ENCODE measurements at places on chromosomes 2 and 18.

DNA sequence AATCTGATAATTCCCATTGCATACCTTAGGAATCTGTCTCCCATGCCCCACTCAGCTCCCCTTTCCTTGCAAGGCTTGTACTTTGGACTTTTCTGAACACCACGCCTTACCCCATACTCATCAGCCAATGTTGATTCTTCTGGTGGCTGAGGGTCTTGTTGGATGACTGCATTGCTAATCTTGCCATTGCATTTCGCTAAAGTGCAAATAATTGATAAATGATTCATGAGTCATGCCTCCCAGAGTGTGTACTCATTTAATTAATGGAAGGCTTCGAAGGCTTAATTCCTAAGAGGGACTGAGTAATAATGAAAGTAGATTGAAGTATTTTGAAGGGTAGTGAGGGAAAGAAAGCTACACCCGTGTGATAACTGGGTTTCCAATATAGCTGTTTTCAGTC is 28.0 kb upstream of the PPP1R1C start:
- no peak for DNase-seq

GRCh38 chr18:48551100-48551499 is 12.3 kb downstream of the CTIF start:
- no peak for DNase-seq

GRCh38 chr2:169260246-169260645 is 102.1 kb downstream of the LRP2 start:
- DNase-seq, result no peak

DNA sequence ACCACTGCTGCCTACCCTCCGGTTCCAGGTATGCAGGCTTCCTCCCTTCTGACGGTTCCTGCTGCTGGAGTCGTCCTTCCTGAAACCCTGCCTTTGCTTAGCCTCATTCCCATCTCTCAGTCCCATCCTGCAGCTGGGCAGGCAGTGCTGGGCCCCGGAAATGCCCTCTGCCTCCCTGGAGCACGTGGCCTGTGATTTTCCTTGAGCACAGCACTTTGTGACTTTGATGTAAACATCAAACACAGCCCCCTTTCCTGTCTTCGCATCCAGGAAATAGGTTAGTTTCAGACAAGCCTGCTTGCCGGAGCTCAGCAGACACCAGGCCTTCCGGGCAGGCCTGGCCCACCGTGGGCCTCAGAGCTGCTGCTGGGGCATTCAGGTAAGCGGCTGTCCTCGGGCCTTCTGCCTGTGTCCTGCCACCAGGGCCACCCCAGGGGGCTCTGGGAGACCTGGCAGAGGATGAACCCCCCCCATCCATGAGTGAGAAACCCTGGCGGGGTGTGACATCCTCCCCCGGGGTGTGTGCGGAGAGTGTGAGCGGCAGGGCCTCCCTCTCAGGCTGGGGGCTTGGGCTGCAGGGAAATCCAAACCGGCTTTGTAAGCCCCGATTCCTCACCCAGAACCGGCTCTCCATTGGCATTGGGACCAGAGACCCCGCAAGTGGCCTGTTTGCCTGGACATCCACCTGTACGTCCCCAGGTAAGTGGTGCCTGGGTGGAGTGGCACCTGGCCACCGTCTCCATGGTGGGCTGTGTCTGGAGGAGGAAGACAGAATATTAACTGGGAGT is at the start of gene ZAP70:
TSS of gene ZAP70 (plus strand) at position 281 of the 788 bp plus-strand sequence. CDS start 10,461 bp downstream, outside the sequence.
- DNase-seq, result no peak

DNA sequence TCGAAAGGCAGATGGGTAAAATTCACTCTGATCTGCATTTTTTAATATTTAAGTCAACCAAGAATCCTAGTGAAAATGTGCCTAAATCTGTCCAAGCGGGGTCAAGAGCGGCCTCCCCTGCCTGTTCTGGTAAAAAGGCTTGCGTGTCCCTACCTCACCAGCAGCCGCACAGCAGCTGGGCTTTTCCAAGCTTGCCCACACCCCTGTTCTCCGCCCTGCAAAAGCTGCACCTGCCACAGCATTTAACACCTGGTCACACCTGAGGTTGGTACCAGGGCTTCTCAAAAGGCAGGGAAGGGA is 25.8 kb upstream of the TMEM182 start:
- DNase-seq, result no peak

GRCh38 chr2:241935314-241935713 is 65.8 kb downstream of the RTP5 start:
- no peak for DNase-seq

- no peak for DNase-seq
Observed at GRCh38 chr2:164368896-164369295, 252.4 kb downstream of the GRB14 start.

DNA sequence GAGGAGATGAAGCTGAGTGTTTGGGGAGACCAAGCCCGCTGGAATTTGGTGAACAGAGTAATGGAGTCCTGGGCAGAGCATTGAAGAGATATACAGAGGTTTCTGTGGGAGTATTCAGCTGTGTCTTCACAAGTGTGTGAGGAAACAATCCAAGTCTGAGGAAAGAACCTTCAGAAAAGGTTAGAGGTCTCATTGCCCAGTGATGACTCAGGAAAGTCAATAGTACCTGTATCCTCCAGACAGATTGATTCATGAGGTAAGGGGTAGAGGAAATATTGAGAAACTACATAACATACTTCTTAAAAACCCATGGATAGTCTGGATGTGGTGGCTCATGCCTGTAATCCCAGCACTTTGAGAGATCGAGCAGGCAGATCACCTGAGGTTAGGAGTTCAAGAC is 392.3 kb downstream of the GALNT13 start:
- no peak for DNase-seq

DNA sequence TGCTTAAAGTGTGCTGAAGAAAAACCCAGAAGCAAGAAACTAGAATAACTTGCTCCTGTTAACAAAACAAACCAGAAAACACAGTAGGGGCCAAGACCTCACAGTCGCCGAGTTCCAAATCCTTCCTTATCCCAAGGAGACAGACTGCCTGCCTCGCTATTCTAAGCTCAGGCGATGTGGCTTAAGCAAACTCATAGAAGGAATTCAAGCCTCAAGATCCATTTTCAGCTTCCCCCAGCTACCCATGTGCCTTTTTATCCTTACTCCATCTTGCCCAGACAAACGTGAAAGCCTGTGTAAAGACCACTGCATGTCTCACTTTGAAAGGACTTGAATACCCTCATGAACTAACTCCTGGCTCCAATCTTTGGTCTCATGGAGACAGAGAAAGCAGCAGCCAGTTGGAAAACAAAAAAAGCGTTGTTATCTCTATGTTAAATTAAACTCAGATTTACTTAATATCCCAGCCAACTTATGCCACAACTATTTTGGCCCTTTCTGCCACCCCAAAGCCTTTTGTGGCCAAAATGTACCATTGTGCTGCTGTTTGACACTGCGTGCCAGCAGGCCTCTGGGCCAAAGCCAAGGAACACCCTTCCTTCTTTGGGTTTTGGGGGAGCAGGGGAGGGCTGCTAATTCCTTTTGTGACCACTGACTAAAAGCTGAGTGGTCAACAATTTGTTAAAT is 123.2 kb upstream of the FZD5 start:
- DNase-seq, result no peak

DNA sequence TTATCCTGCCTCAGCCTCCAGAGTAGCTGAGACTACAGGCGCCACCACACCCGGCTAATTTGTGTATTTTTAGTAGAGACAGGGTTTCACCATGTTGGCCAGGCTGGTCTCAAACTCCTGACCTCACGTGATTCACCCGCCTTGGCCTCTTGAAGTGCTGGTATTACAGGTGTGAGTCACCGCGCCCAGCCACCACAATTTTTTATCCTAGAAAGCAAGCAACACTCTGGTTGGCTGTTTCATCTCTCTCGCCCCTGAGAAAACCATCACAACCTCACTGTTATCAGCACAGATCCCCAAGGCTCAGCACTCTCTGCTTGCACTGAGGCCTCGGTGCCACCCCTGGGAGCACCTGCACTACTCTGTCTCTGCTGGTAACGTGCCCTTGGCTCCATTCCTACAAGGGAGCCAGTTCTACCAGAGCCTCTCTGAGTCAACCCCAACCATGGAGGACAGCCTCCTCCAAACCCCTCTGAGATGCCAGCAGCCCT is 134.8 kb upstream of the AGAP1 start:
- DNase-seq, result no peak

DNA sequence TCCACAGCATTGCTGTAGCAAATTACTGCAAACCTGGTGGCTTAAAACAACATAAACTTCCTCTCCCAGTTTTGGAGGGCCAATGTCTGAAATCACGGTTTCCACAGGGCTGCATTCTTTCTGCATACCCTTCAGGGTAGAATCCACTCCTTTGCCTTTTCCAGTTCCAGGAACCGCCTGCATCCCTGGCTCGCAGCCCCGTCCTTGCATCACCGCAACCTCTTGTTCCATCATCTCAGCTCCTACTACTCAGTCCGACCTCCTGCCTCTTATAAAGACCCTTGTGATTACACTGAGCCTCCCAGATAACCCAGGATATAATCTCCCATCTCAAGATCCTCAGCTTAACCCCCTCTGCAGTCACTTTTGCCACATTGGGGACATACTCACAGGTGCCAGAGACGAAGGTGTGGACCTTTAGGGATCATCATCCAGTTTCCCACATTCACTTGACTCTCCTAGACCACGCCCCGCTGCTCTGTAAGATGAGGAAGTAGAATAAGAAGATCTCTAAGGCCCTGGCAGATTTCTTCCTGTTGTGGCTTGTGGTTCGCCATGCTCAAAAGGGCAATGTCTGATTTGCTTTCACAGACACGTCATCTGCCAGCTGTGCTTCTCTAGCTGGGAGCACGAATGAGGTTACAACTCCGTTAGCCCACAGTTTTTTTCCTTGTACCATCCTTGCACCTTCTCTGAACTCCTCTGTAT is 103.6 kb upstream of the AGAP1 start:
- peak; percentile 18 for DNase-seq

GRCh38 chr18:54090856-54091255 is 133.6 kb downstream of the MBD2 start:
- no peak for DNase-seq

- no peak for DNase-seq
Observed at GRCh38 chr2:10086950-10087349, 6.7 kb upstream of the CYS1 start.

- no peak for DNase-seq
Observed at GRCh38 chr18:23998820-23999219, 15.7 kb upstream of the TTC39C start.

DNA sequence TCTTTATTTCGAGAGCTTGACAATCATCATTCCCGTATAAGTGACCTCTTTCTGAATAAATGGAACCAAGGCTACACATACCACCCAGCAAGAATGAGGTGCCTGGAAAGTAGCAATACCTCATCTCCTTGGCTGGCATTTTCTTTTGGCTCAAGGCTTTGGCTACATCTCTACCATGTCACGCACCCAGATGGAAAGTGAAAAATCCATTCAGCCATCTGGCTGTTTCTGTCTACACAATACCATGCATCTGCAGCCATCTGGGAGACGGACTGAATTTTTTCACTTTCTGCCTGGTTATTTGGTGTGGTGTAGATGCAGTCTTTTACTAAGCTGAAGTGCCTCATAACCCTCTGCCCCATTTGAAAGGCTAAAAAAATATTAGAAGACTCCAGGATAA is 566.9 kb downstream of the BCL11A start:
- DNase-seq, result no peak

- DNase-seq, result no peak
Observed at GRCh38 chr18:74529811-74530583, 4.3 kb upstream of the CNDP1 start.

DNA sequence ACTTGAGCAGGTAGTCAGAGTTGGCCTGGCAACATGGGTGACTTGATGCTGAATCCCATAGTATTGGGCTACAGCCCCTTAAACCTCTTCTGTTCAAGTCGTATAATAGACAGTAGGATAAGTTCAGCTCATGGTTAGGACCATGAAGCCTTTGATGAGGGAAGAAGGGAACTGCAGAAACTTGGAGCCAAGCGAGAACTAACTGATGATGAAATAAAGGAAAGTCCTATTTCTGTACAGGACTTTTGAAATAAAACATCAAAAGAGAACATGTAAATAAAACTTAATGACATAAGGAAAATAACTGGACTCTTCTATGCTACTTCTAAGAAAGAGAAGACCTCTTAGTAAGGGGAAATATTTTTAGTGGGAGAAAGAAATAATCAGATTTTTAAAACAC is 51.2 kb upstream of the UGP2 start:
- no peak for DNase-seq

GRCh38 chr2:42086500-42086953 is 38.7 kb downstream of the PKDCC start:
- no peak for DNase-seq

GRCh38 chr2:124024561-124025170 is 421 bp upstream of the CNTNAP5 start:
- DNase-seq, result no peak

- no peak for DNase-seq
Observed at GRCh38 chr18:25279961-25280360, 72.0 kb downstream of the ZNF521 start.

Data from hypothalamus (tissue), 51 donors.